ENCODE measurements at places on chromosomes 11 and 22.

DNA sequence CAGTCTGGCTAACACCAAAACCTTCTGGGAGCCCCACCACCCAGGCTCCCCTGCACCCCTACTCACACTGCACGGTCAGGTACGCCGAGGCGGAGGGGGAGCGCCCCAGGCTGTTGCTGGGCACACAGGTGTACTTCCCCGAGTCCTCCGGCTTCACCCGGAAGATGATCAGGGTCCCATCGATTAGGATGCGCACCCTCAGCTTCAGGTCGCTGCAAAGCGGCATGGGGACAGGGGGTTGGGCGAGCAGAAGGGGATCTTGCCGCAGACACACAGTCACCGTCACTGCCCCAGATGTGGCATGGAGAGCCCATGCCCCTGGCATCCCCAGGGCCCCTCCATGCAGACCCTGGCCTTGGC, 21.2 kb downstream of the IGSF9B start:
- DNase-seq, result no peak

DNA sequence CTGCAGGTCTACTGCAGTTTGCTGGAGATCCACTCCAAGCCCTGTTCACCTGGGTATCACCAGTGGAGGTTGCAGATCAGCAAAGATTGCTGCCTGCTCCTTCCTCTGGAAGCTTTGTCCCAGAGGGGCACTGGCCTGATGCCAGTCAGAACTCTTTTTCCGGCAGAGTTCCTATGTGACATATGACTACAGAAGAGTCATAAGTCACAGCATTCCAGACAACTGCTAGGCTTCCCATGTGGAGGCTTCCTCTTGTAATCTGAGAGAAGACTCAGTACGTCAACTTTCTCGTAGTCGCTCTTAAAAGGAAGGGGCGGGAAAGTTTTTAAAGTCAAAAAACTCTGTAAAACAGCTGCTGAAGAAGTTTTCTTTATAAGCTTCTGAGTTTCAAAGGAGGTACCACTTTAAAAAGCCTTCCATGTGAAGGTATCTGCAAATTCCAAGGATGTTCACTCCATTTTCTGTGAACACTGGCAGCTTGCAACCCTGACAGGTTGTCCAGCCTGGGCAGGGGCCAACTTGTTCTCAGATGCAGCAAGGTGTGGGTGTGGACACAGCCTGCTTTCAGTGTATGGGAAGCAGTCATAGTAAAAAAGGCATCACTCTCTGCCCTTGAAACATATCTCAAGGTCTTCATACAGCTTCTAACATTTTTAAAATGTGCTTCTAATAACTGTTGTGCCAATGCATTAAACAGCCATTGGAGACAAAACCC, 97.8 kb downstream of the ME3 start:
- no peak for DNase-seq

DNA sequence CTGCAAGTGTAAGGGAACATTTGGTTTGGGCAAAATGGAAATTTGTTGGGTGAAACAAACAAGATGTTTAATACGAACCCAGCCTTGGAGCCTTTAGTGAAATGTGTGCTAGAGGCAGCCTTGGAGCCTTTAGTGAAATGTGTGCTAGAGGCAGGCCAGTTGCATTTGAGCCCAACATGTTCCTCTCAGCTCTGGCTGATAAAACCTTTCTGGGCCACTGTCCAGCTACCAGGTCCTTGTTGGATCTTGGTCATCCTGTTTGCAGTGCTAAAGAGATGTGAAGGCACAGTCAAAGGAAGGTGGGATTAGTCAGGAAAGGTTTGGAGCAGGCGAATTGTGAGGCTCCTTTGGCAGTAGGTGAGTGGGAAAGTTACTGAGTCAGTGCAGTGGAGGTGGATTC, 48.9 kb downstream of the CEP164 start:
- no peak for DNase-seq

DNA sequence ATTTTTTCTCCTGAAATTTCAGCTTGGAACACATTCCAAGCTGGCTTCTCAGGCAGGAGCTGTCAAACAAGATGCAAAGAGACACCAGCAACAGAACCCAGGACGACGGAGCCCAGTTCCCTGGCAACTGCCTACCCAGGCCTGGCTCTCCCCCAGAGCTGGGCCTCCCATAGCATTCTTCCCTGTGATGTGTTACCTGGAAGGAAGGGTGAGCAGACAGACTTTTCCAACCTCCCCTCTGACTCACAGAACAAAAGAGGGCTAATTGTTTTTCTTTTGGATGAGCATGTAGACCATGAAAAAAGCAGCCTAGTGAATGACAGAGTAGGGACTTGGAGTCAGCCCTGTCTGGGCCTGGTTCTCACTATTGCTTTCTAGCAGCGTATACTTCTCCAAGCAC, 55.3 kb upstream of the BMAL1 start:
- no peak for DNase-seq

- no peak for DNase-seq
These were observed 64.5 kb upstream of the EMID1 start for GRCh38 chr22:29141078-29141688.

DNA sequence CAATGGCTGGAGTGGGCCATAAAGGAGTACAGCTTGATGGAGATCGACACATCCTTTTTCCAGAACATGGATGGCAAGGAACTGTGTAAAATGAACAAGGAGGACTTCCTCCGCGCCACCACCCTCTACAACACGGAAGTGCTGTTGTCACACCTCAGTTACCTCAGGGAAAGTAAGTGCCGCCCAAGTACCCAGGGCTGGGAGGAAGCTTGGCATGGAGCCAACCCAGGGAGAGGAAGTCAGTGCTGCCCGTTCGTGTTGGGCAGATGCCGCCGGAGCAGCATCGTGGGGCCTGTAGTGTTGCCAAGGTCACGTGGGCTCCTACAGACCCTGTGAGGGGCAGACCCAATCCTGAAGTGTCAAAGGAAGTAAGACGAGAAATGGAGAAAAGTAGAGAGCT, 78.9 kb downstream of the FLI1 start:
- DNase-seq, result peak; percentile 36

- no peak for DNase-seq
These were observed 626 bp downstream of the KRTAP5-7 start for GRCh38 chr11:71527576-71528210.

- no peak for DNase-seq
These were observed 33.2 kb upstream of the PAX6 start for GRCh38 chr11:31844351-31844750.

DNA sequence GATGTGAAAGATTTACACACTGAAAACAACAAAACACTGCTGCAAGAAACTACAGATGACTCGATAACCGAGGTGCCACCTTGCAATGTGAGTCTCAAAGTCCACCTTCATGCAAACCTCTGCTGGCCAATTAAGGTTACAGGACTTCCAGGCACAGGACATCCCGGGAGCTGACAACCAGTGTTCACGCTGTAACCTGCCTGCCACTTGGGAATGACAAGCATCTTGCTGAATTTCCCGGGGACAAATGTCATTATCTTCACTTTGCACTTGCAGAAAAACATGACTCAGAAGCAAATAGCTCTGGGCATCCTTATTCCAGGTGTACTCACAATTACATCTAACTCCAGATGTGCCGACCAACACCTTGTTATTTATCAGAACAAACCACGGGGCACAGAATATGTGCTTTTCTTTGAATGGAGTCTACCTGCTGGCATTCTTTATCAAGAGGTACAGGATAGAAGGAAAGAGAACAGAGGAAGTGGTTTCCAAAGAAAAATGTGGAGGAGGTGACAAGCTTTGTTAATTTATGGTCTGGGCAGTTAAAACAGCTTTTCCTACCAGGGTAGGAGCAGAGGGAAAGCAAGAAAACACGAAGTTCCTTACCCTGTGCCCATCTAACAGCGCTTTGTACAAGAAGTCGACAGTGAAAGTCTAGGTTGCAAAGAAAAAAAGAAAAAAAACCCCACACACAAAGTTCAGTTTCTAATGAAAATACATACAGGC, 72.3 kb downstream of the SHANK2 start:
- no peak for DNase-seq

GRCh38 chr11:62182147-62182891, 7.7 kb upstream of the SCGB1D1 start:
- DNase-seq, result no peak

DNA sequence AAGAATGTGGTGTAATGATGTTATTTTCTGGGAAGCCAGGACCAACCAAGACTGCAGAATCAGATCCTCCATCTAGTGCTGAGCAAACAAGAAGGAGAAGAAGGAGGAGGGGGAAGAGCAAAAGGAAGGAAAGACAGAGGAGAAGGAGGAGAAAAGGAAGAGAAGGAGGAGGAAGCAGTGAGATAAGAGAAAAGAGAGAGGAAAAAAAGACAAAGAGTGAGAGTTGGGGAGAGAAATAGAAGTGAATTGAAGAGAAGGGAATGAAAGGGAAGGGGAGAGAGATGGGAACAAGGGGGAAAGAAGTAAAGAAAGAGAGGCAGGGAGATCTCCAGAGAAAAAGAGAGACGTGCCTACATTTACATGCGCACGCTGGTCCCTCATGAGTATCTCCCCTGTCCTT, 153.5 kb downstream of the MN1 start:
- DNase-seq, result no peak

DNA sequence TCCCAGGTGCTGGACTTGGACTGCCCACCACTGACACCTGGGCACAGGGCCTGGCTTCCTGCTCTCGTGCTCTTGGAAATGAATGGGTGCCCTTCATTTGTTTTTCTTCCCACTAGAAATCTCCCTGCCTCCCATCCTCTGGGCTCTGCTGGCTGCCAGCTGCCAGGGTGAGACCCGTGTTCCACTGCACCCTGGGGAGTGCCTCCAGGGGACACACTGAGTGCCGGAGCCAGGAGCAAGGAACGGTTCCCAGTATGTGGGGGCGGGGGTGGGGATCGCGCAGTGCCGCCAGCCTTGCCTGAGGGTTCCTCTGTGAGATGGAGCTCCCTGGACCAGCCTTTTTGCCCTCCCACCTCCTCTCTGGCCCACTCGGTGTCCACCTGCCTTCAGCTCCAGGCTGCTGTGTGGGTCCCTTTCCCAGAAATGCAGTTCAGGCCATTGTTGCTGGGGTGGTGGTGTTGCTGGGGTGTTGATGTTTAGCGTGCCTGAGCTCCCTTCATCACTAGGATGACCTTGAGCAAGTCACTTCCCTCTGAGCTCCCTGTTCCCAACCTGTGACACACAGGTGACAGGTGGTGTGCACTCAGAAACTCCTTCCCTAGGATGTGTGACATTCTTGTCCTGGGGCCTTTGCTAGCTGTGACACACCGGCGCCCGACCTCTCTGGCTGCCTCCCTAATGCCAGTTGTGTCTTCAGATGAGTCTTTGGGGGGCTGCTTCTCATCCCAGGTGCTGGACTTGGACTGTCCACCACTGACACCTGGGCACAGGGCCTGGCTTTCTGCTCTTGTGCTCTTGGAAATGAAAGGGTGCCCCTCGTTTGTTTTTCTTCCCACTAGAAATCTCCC, 72.1 kb downstream of the MED15 start:
- DNase-seq, result no peak

DNA sequence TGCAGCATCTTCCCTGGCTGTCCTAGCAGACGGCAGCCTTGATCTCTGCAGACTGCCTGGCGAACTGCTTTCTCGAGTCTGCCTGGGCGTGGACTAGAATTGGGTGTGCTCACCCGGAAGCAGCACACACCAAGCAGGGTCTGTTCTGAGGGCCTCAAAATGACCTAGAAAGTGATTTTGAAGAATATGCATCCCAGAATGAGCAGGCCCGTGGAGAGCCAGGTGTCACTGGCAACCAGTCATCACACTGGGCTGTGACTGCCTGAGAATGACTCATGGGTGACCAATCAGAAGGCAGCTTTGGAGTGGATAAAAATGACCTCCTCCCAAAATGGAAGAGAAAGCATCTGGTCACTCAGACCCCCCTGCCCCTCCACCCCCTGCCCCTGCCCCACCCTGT, 114.9 kb upstream of the NECTIN1 start:
- no peak for DNase-seq

GRCh38 chr11:123702139-123702538, 39.3 kb downstream of the ZNF202 start:
- no peak for DNase-seq

DNA sequence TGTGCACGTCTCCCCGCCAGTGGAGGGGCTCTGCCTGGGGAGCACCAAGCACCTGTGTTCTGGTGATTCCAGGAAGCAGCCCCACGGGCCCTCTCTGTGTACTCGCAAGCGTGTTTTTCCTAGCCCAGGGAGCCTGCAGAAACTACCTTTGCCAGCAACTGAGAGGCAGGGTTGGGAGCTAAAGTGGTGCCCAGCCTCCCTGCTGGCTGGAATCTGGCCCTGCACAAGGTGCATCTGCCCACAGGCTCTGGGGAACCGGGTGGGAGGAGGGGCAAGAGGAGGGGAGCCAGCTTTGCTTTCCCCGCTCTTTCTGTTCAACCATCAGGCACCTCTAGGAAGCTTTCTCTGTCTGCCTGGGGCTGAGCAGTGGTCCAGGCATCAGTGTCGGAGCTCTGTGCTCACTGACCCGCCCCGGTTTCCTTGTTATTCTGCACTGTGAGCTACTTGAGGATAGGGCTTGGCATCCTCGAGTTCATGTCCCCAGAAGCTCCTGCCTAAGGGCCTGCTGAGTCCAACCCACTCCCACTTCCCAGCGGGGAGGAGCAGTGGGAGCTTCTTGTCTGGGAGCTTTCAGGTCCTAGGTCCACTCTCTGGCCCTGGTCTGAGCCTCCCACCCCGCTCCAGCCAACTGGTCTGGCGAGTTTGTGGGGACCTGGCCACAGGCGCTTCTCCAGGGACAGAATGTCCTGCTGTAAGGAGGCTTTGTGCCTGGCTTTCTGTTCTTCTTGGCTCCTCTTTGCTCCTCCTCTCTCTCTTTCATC, 14.9 kb downstream of the DAGLA start:
- no peak for DNase-seq

GRCh38 chr11:68332186-68332585, 19.8 kb downstream of the LRP5 start:
- no peak for DNase-seq

DNA sequence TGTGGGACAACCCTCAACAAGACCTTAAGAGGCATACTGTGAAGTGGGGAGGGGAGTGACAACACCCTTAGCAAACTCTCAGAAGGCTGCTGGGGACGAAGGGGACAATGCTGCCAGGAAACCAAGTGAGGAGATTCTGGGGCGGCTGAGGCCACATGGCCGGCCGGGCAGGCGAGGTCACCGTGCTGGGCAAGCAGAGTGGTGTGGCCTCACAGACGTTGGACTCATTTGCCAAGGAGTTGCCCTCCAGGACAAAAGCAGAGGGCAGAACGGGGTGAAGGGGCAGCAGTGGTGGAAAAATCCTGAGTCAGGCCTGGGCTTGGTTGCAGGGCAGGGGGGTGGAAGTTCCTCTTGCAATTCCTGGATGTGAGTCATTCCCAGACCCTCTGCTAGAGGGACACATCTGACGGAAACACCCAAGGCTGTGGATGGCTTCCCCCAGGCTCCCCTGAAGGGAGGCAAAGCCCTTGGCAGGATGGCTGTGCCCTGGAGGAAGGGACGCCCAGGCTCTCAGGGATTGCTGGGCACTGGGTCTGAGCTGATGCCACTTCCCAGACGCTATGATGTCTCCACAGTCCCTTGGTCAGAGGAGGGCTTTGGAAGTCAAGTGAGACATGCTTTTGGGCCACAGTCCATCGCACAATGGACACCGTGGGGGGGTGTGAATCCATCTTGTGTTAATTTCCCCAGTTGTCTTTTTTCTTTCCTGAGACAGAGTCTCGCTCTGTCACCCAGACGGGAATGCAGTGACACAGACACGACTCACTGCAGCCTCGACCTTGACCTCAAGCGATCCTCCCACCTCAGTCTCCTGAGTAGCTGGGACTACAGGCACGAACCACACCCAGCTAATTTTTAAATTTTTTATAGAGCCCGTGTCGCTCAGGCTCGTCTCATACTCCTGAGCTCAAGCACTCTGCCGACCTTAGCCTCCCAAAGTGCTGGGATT, 16.2 kb upstream of the SHANK3 start:
- DNase-seq, result no peak
